ENCODE measurements at places on chromosomes 3 and 15.
A peak's percentile ranks its signal among the peaks of the same experiment; 100 is the strongest.

DNA sequence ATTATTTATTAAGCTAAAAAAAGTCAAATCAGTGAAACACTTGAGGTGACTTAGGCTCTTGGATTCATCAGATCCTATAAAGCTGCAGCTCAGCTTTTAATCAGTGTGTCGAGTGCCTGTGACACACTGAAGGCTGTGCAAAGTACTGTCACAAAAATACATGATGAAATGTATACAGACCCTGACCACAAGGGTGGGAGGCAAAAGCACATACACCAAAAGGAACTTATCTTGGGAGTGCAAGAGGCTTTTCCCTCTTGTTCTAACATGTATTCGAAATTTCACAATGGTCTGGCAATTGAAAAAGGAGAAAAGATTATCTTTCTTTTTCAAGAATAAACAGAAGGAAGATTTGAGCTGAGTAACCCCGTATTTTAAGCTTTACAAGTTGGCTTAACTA lies 35.9 kb downstream of the VGLL4 start:
- DNase-seq = no peak

GRCh38 chr3:143585720-143586456 lies 262.4 kb downstream of the SLC9A9 start:
- DNase-seq = no peak

DNA sequence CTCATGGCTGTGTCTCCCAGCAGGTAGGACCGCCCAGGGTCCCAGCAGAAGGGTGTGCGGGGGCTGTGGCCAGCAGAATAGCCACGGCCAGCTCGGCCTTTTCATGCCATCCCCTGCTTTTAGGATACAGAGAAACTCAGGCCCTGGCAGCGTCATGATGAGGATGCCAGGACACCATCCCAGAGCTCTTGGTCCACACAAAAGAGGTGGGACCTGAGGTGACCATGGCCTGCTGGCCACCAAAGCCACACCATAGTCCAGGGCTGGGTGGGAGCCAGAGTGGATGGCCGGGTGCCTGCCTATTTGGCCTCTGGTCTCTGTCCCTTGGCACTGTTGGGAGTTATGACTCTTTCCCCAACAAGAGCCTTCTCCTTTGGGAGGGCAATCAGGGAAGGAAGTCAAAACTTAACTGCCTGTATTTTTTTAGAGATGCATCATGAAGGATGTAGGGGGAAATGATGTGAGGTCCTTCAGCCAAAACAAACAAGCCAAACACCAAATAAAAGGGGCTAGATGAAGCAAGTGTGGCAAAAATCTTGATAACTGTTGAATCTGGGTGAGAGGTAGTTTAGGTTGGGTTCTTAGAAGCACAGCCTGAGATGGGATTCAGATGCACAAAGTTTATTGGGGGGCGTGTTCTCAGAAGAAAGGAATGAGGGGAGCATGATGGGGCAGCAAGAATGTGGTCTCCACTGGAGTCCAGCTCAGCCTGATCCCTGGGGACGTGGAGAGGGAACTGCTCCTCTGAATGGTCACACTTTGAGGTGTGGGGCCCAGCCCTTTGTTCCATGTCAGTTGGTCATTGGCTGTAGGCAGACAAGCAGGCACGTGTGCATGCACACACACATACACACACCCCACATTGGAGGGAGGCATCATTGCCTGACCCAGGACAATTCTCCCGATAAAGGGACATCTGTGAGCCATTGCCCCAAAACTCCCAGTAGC lies 33.2 kb downstream of the SMAD6 start:
- DNase-seq = peak; percentile 88

- no peak for DNase-seq
Observed at GRCh38 chr15:52220937-52221660, 29.9 kb upstream of the GNB5 start.

DNA sequence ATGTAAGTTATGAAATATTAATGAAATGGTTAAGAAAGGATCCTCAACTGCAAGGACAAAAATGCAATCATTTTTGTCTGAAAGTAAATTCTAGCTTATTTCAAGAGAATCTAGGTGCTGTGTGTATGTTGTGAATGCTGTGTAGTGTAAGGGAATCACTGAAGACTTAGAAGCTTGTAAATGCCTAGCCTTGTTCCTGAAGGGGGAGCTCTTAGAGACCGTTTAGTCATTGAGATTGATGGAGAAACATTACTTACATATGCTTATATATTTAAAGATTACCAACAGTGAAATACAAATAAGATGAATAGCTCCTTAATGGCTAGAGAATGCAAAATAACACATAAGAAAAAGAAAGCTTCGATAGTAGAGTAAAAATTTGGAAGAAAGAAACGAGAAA lies 67.9 kb downstream of the CNTN4 start:
- no peak for DNase-seq

- peak; percentile 71 for DNase-seq
Observed at GRCh38 chr15:92803852-92804609, 96.1 kb upstream of the CHD2 start.

DNA sequence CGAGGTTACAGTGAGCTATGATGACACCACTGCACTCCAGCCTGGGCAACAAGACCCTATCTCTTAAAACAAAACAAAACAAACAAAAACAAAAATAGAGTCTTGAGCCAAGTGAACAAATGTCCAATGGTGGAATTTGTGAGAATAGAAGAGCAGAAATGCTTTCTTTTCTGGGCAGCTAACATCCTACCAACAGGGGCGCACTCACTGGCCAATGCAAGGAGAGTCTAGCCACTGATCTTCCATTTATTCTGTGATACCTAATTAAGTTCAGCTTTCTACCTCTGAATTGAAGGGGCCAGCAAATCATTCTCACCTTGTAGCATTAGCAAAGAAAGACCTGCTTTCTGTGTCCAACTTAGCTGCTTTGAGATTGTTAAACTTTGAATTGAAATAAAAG lies 301.9 kb upstream of the NR2F2 start:
- no peak for DNase-seq
